ENCODE measurements at places on chromosomes 12 and 14.

GRCh38 chr12:112611908-112612307 lies 179.6 kb upstream of the RPH3A start:
- DNase-seq, result no peak

GRCh38 chr12:104232609-104233280 lies 17.2 kb downstream of the TXNRD1 start:
- DNase-seq, result no peak

DNA sequence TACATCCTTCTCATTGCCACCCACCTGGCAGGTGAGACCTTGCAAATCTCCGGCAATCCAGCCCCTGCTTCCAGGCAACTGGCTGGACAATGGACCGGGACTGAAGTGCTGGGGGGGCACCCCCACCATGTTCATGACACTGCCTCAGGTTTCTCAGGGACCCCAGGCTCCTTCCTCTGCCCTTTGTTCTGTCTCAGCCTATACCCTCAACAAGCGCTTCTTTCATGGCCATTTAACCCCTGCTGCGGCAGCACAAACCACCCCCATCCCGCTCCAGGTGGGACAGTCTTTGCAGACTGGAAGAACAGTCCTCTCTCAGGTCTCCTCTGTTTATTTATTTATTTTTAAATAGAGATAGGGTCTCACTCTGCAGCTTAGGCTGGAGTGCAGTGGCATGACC lies 7.6 kb downstream of the ISM2 start:
- no peak for DNase-seq

GRCh38 chr12:104358353-104359003 lies 54.9 kb downstream of the EID3 start:
- peak; percentile 69 for DNase-seq
